ENCODE measurements at places on chromosomes 1 and 21. TPM values are rescaled to one million over a fixed set of nuclear protein-coding genes. Genes with fewer than 3 reads are reported as not detected.

The CLDN17 gene
- total RNA-seq = not detected

The CNR2 gene
- 1.3 TPM for total RNA-seq

The CNKSR1 gene
- 5.9 TPM for total RNA-seq

The CELA3A gene
- total RNA-seq = not detected

The ZMYND12 gene
- 4.3 TPM for total RNA-seq

The CAMK1G gene
- total RNA-seq = not detected

The RXFP4 gene
- not detected for total RNA-seq

The REN gene
- 8.3 TPM for total RNA-seq

The C8A gene
- total RNA-seq = not detected

The PRPF38B gene
- total RNA-seq = 31.0 TPM

The ELAVL4 gene
- 0.27 TPM for total RNA-seq

The S100B gene
- total RNA-seq = 0.81 TPM

The LCE2B gene
- total RNA-seq = not detected

The SOX13 gene
- total RNA-seq = 0.81 TPM

The CYP4B1 gene
- total RNA-seq = not detected

The CRB1 gene
- under 0.01 TPM for total RNA-seq

The TFF3 gene
- total RNA-seq = not detected

The KRTAP21-2 gene
- not detected for total RNA-seq

The MOV10 gene
- 70.8 TPM for total RNA-seq

The NSUN4 gene
- 34.7 TPM for total RNA-seq

The MAN1C1 gene
- 0.54 TPM for total RNA-seq

The EDN2 gene
- not detected for total RNA-seq

The SERTAD4 gene
- not detected for total RNA-seq

The SLAMF9 gene
- under 0.01 TPM for total RNA-seq

The MAP3K7CL gene
- 4.3 TPM for total RNA-seq

The LCE1C gene
- not detected for total RNA-seq

The SYCP1 gene
- total RNA-seq = not detected

The AUNIP gene
- 1.3 TPM for total RNA-seq

The KRTAP19-8 gene
- total RNA-seq = not detected

The ACTRT2 gene
- total RNA-seq = not detected

The MAP10 gene
- total RNA-seq = 5.9 TPM

The APCS gene
- not detected for total RNA-seq

The DMRTA2 gene
- total RNA-seq = not detected

The KCNJ9 gene
- total RNA-seq = not detected

The INAVA gene
- under 0.01 TPM for total RNA-seq

The LAMC2 gene
- under 0.01 TPM for total RNA-seq

The ADAMTSL4 gene
- 10.5 TPM for total RNA-seq

The TARBP1 gene
- total RNA-seq = 47.1 TPM

The KMO gene
- total RNA-seq = 0.81 TPM

The LYPD8 gene
- total RNA-seq = 0.54 TPM

The TMEM240 gene
- total RNA-seq = 1.1 TPM

The CDCA8 gene
- total RNA-seq = 1.6 TPM

The BRDT gene
- total RNA-seq = not detected

The PTGFR gene
- not detected for total RNA-seq

The LRRC53 gene
- total RNA-seq = not detected

The MAPKAPK2 gene
- total RNA-seq = 56.3 TPM

The TNFRSF4 gene
- total RNA-seq = 4.3 TPM

The CELA2A gene
- total RNA-seq = not detected

The OR6K3 gene
- not detected for total RNA-seq

The PRR9 gene
- not detected for total RNA-seq

The FAAH gene
- total RNA-seq = 14.8 TPM

Measured in hematopoietic multipotent progenitor cell (in vitro differentiated cells).